ENCODE measurements at places on chromosomes 2 and 18. TPM values are rescaled to one million over a fixed set of nuclear protein-coding genes. Genes with fewer than 3 reads are reported as not detected.

CNNM3 gene
- 14.6 TPM for polyA plus RNA-seq

DUSP19 gene
- polyA plus RNA-seq: 2.9 TPM

PCARE gene
- polyA plus RNA-seq: 0.25 TPM

ZNF24 gene
- polyA plus RNA-seq: 22.7 TPM

OSBPL6 gene
- 1.4 TPM for polyA plus RNA-seq

STARD6 gene
- polyA plus RNA-seq: not detected

IL1R1 gene
- polyA plus RNA-seq: 72.7 TPM

MOGAT1 gene
- not detected for polyA plus RNA-seq

CCDC178 gene
- polyA plus RNA-seq: 1.5 TPM

MC2R gene
- polyA plus RNA-seq: not detected

IL36A gene
- not detected for polyA plus RNA-seq

DNA sequence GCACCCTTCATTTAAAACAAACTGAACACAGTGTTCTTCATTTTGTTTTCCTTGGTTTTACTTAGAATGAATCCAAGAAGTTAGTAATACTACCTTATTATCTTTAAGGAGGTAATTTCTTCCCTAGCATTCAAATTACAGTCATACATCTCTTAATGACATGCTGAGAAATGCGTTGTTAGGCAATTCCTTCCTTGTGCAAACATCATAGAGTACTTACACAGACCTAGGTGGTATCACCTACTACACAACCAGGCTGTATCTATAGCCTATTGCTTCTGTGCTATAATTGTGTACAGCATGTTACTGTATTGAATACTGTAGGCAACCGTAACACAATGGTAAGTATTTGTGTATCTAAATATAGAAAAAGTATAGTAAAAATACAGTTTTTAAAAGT lies 8.4 kb upstream of the CABYR start:
- DNase-seq: no peak

- no peak for DNase-seq
Measured at GRCh38 chr2:205386109-205386508, 296.2 kb upstream of the NRP2 start.

GRCh38 chr2:46344706-46345105 lies 47.5 kb downstream of the EPAS1 start:
- DNase-seq: no peak

DNA sequence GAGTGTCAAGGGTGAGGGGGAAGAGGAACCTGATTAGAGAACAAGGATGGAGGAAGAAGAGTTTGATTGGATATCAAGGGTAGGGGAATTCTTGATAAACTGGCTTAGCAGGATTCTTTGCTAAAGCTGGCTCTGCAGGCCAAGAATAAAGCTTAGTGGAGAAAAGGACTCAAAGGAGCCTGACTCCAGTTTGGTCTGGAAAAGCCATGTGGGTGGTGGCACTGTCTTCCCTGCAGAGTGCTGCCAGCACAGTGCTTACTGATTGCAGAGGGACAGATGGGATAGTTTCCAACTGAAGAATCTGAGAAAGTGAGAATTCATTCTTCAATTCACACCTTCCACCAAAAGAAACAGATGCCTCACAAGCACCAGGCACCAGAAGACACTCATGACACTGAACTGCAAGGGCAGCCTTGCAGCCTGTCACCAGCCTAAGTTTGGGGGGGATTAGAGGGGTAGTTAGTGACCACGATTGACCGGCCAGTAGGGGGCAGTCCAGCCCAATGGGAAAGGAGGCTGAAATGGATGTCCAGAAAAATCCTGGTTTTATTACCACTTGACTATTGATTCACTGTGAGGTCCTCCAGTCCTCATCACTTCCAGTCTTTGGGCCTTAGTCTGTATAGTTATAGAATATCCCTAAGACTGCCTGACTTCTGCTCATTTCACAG lies 334.5 kb downstream of the SMAD2 start:
- DNase-seq: no peak

- DNase-seq: no peak
Measured at GRCh38 chr2:133374781-133375180, 193.5 kb downstream of the NCKAP5 start.

DNA sequence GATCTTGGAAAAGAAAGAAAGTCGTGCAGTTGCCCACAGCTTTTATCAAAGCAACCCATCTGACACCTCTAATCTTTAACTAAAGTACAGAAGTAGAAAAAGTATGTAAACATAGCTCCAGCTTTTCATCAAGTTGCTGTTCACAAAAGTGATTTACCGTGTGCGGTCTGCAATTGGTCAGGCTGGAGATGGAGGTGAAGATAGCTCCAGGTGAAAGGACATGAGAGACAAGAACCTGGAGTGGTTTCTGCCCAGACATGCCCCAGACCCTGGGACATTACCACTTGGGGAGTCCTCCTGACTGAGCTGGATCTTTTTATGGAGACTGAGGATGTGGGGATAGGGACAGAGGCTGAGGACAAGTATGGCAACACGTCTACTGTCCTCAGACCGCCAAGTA lies 82.7 kb downstream of the LAMA1 start:
- DNase-seq: no peak

DNA sequence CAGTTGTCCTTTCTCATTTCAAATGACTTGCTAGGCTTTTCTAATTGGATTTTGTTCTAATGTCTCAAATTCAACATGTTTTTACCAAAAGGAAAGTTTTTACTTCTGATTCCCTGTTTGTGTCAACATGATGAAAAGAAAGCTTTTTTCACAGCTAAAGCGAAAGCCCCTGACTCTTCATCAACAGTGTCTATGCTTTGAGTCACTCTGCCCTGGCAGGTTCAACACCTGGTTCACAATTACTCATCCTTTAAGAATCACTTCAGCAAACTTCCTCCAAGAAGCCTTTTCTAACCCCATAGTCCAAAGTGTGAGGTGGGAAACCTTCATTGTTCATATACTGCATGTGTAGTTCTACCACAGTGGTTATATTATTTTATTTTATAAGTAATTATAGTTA lies 7.6 kb upstream of the DSG2 start:
- no peak for DNase-seq

DNA sequence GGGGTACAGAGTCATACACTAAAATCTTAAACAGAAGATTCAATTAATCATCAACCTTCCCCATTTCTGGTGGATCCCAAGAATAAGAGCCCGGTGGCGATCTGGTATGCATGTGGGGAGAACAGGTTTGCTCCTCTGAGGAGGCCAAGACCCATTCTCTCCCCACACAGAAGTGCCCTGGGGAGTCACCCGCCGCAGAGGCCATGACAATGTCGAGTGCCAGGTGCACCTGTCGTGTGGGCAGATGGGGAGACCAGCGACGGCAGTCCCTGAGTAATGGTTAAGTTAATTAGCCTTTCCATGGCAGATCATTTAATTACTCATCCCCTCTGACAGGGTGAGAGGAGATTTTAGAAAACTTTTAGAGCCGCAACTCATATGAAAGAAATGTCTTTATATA lies 345.0 kb downstream of the NCKAP5 start:
- DNase-seq: no peak

- DNase-seq: no peak
Measured at GRCh38 chr2:197929008-197929885, 124.9 kb downstream of the PLCL1 start.

DNA sequence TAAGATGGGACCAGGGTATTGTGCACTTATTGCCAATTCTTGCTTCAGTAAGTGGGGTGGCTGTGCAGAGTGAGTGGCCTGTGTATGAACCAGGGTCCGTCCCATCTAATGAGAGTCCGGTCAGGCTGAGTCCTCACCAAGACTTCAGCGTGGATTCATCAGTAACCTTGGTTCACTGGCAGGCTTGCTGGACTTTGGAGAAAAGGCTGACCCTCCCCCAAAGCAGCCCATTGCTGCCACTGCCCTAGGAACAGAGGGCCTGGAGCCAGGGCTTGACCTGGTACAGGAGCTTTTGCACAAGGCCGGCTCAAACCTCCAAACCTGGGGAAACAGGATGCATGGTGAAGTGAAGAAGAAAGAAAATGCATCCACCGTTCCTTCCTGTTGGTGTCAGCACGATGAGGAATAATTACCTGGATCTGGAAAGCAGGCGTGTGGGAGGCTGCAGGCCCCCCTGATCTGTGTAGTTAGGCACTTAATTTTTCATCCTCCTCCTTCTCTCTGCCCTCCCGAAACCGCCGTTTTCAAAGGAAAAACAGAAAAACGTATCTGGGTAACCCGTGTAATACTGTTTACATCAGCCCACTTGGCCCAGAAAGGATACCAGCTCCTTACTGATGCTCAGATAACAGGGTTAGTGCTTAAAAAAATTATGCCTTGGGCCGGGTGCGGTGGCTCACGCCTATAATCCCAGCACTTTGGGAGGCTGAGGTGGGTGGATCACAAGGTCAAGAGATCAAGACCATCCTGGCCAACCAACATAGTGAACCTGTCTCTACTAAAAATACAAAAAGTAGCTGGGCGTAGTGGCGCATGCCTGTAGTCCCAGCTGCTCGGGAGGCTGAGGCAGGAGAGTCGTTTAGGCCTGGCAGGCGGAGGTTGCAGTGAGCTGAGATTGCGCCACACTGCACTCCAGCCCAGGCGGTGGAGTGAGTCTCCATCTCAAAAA lies 147.7 kb downstream of the TGIF1 start:
- no peak for DNase-seq

DNA sequence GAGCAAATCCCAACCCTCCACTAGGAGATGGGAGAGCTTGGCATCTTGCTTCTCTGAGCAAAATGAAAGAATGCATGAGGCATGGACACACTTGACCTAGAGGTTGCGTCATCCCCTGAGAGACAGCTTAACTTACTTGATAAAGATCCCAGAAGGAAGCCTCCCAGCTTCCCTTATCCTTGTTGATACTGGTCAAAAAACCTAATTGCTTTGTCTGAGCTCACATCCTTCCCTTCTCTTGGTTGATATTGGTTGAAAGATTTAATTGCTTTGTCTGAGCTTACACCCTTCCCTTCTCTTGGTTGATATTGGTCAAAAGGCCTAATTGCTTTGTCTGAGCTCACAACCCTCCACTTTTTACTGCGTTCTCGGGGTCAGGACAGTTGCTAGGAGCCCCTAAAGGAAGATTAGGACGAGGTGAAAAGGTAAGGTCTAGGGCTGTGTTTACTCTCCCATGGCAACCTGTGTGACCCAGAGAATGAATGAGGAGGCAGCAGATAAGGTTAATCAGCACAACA lies 12.2 kb upstream of the BOD1L2 start:
- DNase-seq: no peak

GRCh38 chr2:196980473-196980872 lies 54.0 kb upstream of the PGAP1 start:
- no peak for DNase-seq

DNA sequence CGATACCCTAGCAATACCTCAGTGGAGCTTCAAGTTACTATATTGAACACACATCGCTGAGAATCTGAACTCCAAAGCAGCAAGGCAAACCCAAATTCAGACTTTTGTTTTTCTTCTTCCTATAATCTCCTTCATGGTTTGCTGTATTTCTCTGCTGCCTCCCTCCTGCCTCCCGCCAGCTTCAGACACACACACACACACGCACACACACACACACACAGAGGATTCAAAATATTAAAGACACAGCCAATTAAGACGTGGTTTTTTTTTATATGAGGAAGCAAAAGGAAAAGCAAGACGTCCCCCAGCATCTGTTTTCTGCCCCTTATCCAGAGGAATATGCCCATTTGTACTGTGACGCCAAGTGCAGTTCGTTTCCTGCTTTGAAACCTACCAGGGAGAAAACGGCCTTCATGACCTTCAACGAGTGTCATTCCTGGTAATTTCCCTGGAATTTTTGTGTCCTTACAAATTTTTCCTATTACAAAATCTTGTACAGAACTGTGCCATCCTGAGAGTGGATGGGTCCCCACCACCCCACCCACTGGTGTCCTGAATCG lies 547.9 kb upstream of the ID2 start:
- no peak for DNase-seq

DNA sequence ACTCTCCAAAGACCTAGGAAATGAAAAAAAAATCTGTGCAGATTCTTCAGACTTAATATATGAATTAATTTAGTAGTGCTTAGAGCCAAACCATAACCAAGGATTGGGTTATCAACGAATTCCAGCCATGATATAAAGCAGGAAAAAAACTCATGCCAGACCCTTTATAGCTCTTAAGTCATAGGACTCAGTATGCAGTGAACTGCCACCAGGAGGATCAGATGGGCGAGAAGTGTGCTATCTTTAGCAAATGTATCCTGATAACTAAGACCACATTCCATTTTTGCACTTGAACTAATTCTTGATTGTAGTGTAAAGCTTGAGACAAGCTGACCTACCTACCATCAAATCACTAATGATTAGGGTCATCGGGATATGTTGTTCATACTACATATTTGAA lies 178.1 kb downstream of the IKZF2 start:
- DNase-seq: no peak

DNA sequence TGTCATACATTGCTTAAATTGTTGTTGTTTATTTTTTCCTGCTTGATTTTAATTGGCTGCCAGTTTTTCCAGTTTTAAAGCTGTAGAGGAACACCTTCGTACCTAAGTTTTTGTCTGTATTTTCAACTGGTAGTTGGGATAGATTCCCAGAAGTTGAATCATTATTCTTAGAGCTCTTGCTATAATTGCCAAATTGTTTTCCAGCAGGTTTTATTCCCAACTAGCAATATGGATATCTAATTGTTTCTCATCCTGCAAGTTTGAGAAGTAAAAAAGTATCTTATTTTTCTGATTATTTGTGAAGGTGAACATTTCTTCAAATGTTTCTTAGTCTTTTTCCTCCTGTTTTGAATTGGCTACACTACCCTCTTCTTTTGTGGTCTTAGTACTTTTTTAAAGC lies 6.7 kb downstream of the SMARCAL1 start:
- no peak for DNase-seq

DNA sequence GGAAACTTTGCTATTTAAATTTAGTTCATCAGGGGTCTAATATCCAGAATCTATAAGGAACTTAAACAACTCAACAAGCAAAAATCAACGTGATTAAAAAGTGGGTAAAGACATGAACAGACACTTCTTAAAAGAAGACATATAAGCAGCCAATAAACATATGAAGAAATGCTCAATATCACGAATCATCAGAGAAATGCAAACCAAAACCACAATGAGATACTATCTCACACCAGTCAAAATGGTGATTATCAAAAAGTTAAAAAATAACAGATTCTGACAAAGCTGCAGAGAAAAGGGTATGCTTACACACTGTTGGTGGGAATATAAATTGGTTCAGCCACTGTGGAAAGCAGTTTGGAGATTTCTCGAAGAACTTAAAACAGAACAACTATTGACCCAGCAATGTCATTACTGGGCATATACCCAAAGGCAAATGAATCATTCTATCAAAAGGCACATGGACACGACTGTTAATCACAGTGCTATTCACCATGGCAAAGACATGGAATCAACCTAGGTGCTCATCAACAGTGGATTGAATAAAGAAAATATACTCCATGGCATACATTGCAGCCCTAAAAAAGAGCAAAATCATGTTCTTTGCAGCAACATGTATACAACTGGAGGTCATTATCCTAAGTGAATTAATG lies 189.9 kb downstream of the SLC4A10 start:
- DNase-seq: no peak
